Activated naive CD8-positive, alpha-beta T cell treated with anti-CD3 and anti-CD28 coated beads, Interleukin-2, amount 50 U/mL, for 16 hours (primary cell): ENCODE measurements at places on chromosomes 1 and 21.

DNA sequence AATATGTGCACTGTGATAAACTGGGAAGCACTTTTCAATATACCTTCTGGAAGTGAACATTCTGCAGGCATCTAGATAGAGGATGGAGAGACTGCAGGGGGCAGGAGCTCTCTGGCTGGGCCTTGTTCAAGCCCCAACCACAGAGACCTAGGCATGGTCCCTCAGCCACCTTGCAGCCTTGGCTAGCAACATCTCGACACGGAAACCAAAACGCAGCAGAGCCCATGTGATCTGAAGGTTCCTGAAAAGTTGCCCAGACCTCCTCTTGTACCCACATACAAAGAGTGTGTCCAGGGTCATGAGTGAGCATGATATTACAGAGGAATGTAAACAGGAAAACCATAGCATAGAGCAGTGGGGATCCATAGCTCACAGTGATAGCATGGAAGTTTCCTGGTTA lies 33.1 kb upstream of the SAMD11 start:
- no peak for DNase-seq

GRCh38 chr1:89453123-89453972 lies 71.3 kb upstream of the LRRC8B start:
- DNase-seq: no peak

- DNase-seq: no peak
Measured at GRCh38 chr1:9179463-9180110, 50.7 kb upstream of the GPR157 start.

DNA sequence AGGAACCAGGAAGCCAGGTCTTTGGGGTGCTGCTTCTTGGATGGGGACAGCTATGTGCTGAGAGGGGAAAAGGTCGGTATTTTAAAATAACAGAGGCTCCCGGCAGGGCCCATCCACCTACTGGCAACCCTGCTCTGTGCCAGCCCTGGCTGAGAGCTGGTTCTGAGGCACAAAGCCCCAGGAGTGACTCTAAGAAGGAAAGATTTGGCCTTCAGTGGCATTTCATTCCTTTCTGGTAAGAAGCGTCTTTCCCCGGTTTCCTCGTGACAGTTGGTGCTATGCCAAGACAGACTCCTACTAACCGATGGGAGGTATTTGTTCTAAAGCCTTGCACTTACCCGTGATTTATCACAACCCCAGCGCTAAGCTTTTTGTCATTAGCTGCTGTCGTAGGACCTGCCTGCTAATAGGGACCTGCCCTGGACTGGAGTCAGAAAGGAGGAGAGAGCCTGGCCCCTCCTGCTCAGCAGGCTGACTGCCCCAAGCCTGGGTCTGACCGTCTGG lies 123.1 kb upstream of the ADAR start:
- no peak for DNase-seq

DNA sequence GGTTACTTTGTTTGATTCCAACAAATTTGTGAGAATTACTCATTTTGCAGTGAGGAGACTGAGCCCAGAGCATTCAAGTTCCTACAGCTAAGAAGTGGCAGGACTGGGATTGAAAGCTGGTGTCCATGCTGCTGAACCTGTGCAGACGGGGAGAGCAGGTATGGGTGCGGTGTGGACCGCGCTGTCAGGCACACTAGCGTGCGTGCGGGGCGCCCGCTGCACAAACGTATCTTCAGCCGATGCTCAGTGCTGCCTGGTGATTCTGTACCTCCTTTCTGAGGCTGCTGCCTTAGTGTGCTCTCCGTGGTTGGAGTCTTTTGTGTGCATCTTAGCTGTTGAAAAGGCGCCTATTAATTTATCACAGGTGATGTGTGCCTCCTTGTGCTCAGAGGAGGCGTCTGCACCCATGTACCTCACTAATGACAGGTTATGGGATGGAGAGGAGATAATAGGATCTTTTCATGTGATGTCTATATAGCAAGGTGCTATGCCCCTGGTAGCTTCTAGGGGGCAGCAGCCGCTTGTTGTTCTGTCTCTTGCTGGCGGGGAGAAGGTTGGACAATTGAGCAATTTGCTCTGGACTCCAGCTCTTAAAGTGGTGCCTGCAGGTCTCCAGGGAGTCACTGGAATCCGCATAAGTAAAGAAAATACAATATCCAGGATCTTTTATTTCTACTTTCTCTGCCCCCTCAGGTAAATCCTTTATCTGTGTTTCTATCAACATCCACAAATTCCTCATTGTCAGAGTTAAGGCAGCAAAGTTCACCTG lies 32.5 kb downstream of the PEX14 start:
- DNase-seq: no peak

DNA sequence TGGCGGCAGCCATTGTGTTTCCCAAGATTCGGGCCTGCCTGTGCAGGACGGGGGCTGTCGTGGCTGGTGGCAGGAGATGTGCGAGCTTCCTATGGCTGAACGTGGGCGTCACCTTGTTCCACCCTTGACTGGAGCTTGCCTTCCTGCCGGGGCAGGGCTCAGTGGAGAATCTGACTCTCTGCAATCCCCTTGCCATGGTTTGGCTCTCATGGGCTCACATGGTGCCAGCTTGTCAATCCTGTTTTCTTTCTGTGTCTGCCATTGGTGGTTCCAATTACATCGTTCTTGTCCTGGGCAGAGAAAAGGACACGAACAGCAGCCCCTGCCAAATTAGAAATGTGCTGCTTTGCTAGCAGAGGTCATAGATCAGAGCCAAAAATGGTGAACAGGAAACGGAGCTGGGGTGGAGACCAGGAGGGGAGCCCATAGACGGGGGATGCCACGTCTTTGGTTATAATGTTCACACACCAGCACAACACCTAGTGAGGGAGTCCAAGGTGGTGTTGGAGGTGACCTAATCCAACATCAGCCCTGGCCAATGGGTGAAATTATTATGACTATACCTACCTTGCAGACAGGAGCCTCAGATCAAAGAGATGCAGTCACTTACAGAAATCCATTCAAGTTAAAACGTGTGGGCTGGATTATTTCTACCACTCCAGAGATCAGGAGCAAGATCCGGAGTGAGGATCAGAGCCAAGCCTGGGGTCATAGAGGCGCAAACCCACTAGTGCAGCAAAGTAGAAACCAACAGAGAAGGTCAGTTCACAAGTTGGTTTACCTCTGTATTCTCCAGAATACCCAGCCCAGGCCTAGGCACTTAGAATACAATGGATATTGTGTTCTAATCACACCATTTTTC lies 253.1 kb downstream of the SIPA1L2 start:
- no peak for DNase-seq

DNA sequence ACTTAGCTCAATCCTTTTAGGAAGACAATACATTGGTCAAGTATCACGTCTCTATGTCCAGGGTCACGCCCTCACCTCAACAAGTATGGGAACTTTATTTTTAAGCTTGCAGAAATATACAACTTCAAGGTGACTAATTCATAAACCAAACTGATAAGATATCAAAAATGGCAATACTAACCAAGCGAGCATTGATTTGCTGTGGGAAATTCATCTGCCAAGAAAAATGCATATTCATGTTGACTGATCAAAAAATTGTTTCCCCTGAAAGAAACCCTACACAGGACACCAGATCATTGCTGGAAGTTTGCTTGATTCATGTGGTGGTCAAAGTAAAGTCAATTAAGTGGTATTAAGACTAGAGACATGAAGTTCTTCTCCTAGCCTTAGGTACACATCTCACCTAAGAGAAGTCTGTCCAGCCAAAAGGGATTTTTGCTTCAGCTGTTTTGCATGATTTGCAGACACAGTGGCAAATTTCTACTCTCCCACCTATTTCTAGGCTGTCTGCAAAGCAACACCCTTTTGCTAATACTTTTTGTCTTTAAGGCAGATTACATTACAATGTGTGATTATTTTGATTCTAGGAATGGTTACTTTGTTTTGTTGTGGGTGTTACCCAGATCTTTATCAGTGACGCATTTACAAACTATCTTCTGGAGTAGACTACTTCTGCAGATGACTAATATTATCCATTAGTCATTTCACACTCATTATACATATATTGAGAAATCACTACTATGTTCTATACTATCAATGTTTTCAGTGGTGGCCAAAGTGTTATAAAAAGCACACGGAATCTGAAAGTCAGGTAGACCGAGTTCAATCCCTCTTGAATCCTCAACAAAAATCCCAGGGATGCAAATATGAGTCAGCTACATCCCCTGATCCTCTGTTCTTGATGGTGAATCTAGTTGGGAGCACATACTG lies 12.4 kb downstream of the SAMSN1 start:
- no peak for DNase-seq

DNA sequence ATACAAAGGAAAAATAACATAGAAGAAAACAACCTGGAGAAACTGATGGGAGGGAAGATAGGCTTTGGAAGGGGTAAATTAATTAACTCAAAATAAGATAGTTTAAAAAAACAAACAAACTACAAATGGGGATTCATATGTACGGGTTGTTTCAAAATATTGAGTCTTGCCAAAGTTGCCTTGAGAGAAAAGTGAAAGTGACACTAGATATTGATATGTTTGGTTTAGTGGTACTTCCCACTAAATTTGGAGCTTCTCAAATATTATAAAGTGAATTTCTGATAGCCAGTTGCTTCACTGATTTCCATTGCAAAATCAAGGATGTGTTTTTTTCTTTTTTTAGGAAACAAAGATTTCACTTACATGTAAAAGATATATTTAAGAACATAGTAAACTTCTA lies 149.5 kb upstream of the RUNX1 start:
- DNase-seq: no peak

- no peak for DNase-seq
Measured at GRCh38 chr1:145740269-145740668, 21.0 kb downstream of the CD160 start.

DNA sequence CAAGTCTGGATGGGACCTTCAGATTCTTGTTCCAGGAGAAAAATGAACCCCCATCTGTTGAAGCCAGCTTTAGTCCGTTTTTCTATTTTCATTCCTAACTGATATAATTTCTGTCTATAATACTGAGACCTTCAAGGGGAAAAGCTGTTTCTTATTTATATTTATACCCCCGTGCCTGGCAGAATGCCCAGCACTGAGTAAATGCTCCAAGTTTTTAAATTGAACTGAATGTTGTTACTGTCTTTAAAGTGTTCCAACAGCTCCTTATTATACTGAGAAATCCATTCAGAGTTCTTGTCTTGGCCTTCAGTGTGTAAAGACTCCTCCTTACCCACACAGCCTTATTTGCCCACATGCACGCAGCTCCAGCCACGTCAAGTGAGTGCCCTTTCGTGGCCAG lies 178.6 kb upstream of the HMGB4 start:
- no peak for DNase-seq

- no peak for DNase-seq
Measured at GRCh38 chr1:67832737-67833601, at the start of gene GNG12. Gene GNG12 (minus strand): TSS chr1:67833467. CDS start chr1:67707686, 125,781 bp downstream.

DNA sequence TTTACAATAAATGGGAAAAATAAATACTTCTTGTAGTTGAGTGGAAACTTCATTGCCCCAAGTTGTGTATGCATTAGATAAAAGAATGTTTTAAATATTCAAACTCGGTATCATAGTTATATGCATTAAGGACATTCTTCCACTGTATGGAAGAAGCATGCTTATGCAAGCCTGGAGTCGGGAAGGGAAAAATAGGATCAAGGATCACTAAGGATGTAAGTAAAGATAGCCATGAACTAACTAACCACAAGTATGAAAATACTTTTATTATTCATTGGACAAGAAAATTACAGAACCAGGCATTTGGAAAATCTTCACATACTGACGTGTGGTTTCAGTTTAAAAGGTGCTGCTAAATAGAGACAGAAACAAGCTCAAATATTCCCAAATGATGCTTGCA lies 26.9 kb upstream of the DPYD start:
- DNase-seq: no peak

DNA sequence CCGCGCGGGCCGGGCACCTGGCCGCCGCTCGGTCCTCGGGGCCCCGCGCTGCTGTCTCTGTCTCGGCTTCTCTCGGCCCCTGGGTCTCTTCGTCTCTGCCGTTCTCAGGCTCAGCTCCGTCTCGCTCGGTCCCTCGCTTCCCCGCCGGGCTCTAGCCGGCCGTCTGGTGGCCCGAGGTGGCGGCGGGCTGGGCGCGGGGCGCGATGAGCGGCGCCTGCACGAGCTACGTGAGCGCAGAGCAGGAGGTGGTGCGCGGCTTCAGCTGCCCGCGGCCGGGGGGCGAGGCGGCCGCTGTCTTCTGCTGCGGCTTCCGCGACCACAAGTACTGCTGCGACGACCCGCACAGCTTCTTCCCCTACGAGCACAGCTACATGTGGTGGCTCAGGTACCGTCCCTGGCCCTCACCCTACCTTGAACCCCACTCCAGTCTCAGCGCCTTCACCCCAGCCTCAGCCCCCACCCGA lies 355 bp downstream of the SHISAL2A start:
- DNase-seq: no peak

DNA sequence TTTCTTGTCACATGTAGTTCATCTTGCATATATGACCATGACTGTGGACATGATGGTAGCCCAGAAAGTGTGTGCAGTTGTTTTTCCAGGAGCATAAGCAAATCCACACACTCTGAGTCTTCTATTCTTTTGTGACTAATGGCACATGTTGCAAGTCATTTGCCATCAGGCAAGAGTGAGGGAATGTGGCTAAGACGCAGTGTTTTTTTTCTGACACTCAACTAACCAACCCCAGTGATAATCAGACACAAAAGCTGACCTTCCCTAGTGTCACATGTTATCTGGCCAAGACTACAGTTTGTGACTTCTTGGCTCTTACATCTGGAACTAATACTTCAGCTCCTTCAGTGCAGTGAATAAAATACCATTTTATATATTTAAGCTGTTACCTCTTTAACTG lies 108.8 kb downstream of the ITSN1 start:
- no peak for DNase-seq

DNA sequence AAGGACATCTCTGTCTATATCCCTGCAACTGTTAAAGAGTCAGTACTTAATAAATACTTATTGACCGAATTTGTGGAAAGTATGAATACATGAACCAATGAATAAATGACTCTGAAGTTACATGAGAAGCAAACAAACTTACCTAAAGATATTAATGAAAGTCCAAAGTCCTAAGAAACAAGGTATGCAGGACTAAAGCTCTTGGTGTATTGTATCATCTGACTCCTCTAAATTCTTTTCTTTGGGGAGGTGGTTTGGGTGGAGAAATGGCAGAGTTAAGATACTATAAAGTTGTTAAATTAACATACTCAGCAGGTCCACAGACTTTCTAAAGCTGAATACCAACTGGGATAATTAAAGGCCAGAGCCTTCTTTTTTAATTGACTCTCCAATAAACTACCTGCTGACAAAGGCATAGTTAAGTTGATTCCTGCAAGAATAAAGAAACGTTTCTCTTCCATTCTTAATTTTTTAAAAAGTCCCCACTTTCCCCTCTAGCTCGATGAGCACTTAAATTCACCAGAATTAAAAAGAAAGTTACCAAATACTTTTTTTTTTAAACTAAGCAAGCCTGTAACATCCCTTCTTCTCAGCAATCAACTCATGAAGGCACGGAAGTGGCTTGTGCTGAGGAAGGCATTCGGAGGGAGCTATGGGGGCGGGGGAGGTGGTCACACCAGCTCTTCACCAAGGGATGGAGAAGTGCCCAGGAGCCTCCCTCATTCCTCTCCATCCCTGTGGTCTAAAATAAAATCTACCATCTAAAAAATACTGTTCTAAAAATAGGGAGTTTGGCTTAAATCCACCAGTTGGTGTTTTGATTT lies 61.1 kb downstream of the GADD45A start:
- no peak for DNase-seq
